ENCODE measurements at places on chromosomes 6 and 20. TPM values are rescaled to one million over a fixed set of nuclear protein-coding genes. Genes with fewer than 3 reads are reported as not detected.
A peak's percentile ranks its signal among the peaks of the same experiment; 100 is the strongest.

GRCh38 chr20:34703424-34704176 is 544 bp upstream of the TP53INP2 start:
- H3K36me3 ChIP-seq = no peaks in the 10 kb centered on the region
- DNase-seq = peak; percentile 77
- H3K4me1 ChIP-seq = peaks cover 21% of the 10 kb centered on the region
- H3K27me3 ChIP-seq = peaks cover 4% of the 10 kb centered on the region
- H3K27ac ChIP-seq = peak overlapping the region; percentile 87

Gene GDAP1L1
- total RNA-seq = not detected

GRCh38 chr20:24135781-24136180 is 147.2 kb upstream of the GGTLC1 start:
- peak; percentile 31 for DNase-seq
- no peak overlapping the region for H3K4me3 ChIP-seq
- no peaks in the 10 kb centered on the region for H3K27me3 ChIP-seq
- H3K4me1 ChIP-seq = no peaks in the 10 kb centered on the region
- H3K36me3 ChIP-seq = no peaks in the 10 kb centered on the region

GRCh38 chr6:5083307-5083583 is 1.9 kb upstream of the PPP1R3G start:
- H3K27me3 ChIP-seq = peaks cover 11% of the 10 kb centered on the region
- no peak for DNase-seq
- no peak overlapping the region for H3K27ac ChIP-seq

GRCh38 chr20:47362361-47363219 is 6.1 kb upstream of the ZMYND8 start:
- H3K4me3 ChIP-seq = no peak overlapping the region
- H3K36me3 ChIP-seq = no peaks in the 10 kb centered on the region
- DNase-seq = no peak
- no peak overlapping the region for H3K27ac ChIP-seq

Gene OR12D3
- not detected for total RNA-seq

DNA sequence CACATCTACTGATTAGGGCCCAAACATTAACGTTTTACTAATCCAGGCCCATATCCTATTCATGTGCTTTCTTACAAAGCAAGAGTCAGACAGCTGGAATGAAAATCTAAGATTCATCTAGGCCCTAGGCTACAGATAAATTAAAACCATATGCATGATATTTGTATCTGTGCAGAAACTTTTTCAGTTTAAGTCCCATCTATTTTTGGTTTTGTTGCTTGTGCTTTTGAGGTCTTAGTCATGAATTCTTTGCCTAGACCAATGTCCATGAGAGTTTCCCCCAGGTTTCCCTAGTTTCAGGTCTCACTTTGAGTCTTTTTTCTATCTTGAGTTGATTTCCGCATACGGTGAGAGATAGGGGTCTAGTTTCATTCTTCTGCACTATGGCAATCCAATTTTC is 20.2 kb downstream of the ADNP start:
- peak; percentile 38 for DNase-seq
- H3K4me3 ChIP-seq = no peak overlapping the region
- peaks cover 12% of the 10 kb centered on the region for H3K36me3 ChIP-seq
- no peak overlapping the region for H3K27ac ChIP-seq

- no peaks in the 10 kb centered on the region for H3K36me3 ChIP-seq
- no peak overlapping the region for H3K4me3 ChIP-seq
- no peaks in the 10 kb centered on the region for H3K27me3 ChIP-seq
- H3K27ac ChIP-seq = no peak overlapping the region
- no peaks in the 10 kb centered on the region for H3K4me1 ChIP-seq
- DNase-seq = no peak
Measured at GRCh38 chr6:124053315-124053714, 249.7 kb downstream of the NKAIN2 start.

- no peaks in the 10 kb centered on the region for H3K27me3 ChIP-seq
- H3K4me3 ChIP-seq = no peak overlapping the region
- no peaks in the 10 kb centered on the region for H3K4me1 ChIP-seq
- DNase-seq = no peak
- no peaks in the 10 kb centered on the region for H3K36me3 ChIP-seq
Measured at GRCh38 chr6:18179770-18180356, 24.6 kb downstream of the KDM1B start.

Gene PKIB
- total RNA-seq = 3.5 TPM

Gene HLA-DQB2
- not detected for total RNA-seq

DNA sequence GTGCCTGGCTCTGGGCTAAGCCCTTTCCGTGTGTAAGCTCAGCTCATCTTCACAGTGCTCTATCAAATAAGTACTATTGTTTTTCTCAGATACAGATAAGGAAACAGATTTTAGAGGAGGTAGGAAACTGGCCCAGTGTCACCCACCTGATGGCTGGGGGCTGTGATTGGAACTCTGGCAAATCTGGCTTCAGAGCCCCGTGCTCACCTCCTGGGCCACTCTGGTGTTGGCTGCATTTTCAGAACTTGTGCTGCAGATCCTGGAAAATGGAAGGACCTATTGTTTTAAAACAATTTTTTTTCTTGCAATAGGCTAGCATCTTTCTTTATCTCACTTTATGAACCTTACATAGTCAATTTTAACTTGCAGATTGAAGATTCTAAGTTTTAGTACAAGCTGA is 5.7 kb downstream of the STX16 start:
- no peaks in the 10 kb centered on the region for H3K27me3 ChIP-seq
- H3K27ac ChIP-seq = no peak overlapping the region
- H3K36me3 ChIP-seq = peaks cover 9% of the 10 kb centered on the region
- no peak for DNase-seq
- no peak overlapping the region for H3K4me3 ChIP-seq

- no peak overlapping the region for H3K4me3 ChIP-seq
- H3K27me3 ChIP-seq = no peaks in the 10 kb centered on the region
- H3K4me1 ChIP-seq = no peaks in the 10 kb centered on the region
Measured at GRCh38 chr6:90739339-90739738, 152.5 kb upstream of the MAP3K7 start.

GRCh38 chr6:139475646-139476045 is 101.2 kb upstream of the CITED2 start:
- H3K27me3 ChIP-seq = no peaks in the 10 kb centered on the region
- H3K4me1 ChIP-seq = peaks cover 19% of the 10 kb centered on the region
- no peak overlapping the region for H3K4me3 ChIP-seq
- no peaks in the 10 kb centered on the region for H3K36me3 ChIP-seq

GRCh38 chr6:47766445-47766844 is 15.4 kb upstream of the OPN5 start:
- H3K4me1 ChIP-seq = no peaks in the 10 kb centered on the region
- no peak for DNase-seq
- no peaks in the 10 kb centered on the region for H3K36me3 ChIP-seq
- no peak overlapping the region for H3K27ac ChIP-seq
- no peak overlapping the region for H3K4me3 ChIP-seq

DNA sequence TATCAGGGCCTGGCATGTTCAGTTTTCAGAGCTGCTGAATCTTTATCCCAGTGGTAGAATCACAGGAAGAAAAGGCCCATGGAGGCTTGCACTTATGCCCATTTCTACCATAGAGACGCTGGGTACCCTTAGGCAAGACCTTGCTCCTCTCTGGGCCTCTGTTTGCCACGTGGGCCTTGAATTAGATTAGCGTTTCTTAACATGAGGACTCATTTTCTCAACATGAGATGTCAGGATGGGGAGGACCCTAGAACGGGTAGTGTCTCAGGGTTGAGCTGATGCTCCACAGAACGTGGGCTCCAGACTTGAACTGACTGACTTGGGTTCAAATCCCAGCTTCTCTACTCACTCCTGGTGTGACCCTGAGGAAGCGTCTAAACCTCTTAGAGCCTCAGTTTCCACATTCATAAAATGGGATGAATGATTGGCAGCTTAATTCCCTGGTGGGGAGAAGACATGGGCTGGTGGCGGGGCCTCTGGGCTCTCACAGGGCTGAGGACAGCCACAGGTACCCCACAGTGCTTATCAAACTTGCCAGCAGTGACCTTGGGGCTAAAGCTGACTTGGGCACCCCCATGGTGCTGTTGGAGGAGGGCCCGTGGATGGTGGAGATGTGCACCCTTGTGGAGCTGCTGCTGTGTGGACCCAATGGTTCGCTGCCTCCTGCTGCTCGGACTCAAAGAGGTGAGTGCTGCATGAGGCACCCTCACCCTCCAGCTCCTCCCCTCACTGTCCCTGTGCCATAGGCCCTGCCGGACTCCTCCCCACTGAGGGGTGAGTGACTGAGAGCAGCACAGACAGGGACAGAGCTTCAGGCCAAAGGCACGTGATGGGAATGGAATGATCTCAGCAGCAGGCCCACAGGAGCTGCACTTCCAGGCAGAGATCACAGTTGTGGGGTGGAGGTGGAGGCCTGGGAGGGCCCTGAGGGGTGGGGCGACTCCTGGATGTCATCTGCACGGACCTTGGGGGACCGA is 28.2 kb downstream of the SUN5 start:
- DNase-seq = no peak
- H3K27me3 ChIP-seq = no peaks in the 10 kb centered on the region
- H3K36me3 ChIP-seq = no peaks in the 10 kb centered on the region
- H3K4me1 ChIP-seq = no peaks in the 10 kb centered on the region
- no peak overlapping the region for H3K27ac ChIP-seq
- no peak overlapping the region for H3K4me3 ChIP-seq

Gene SLC13A3
- total RNA-seq = 1.8 TPM

DNA sequence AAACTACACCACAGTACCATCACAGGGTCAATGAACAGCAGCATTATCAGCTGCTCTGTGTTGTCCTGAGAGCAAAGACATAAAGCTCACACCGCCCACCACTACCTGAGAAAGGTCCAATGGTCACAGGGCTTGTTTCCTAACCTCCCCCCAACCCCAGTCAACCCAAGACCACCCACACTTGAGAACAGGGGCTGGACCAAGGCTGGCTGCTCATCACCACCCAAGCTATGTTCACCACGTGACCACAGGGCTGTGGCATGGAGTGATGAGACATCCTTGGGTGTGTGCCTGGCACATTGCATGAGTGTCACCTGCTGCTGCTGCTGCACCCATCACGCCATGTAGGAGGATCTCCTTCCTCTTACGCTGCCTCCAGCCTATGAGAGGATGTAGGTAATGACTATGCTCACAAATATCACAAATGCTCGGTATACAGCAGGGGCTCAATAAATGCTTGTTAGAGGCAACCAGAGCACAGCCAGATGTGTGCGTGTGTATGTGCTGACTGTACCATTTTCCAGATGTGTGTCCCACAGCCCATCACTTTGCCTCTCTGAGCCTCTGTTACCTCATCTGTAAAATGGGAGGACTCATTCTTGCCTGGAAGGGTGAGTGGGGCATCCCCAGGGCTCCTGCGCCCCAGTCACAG is 23.3 kb upstream of the SIRPA start:
- no peak for DNase-seq
- no peak overlapping the region for H3K4me3 ChIP-seq
- no peaks in the 10 kb centered on the region for H3K36me3 ChIP-seq
- H3K27me3 ChIP-seq = no peaks in the 10 kb centered on the region
- H3K27ac ChIP-seq = no peak overlapping the region

GRCh38 chr20:49747707-49748524 is 34.2 kb upstream of the B4GALT5 start:
- H3K4me1 ChIP-seq = peaks cover 9% of the 10 kb centered on the region
- no peaks in the 10 kb centered on the region for H3K36me3 ChIP-seq
- peak overlapping the region; percentile 39 for H3K27ac ChIP-seq
- peak; percentile 64 for DNase-seq
- no peaks in the 10 kb centered on the region for H3K27me3 ChIP-seq

Gene SLC17A1
- total RNA-seq = not detected

DNA sequence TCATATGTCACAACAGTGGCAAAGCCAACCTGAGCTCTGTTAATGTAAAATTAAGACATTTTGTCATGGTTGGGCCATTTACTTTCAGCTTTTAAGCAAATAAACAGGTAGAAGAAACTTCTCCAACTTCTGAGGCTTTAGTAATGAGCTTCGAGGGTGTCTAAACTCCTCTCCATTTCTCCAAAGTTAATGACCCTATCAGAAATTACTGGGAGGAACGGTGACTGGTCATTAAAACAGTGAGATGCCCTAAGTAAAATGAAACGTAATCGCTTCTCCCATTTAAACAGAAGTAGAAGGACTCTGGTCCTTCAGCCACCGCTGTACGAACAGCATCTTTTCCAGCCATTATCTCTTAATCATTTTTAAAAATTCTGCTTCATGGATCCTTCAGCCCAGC is 986.9 kb upstream of the MANEA start:
- no peaks in the 10 kb centered on the region for H3K27me3 ChIP-seq
- H3K36me3 ChIP-seq = no peaks in the 10 kb centered on the region
- H3K4me3 ChIP-seq = no peak overlapping the region
- no peak for DNase-seq

GRCh38 chr6:145866456-145867396 is 52.1 kb upstream of the FBXO30 start:
- H3K36me3 ChIP-seq = no peaks in the 10 kb centered on the region
- DNase-seq = peak; percentile 42
- no peaks in the 10 kb centered on the region for H3K27me3 ChIP-seq
- H3K4me1 ChIP-seq = no peaks in the 10 kb centered on the region
- no peak overlapping the region for H3K27ac ChIP-seq

GRCh38 chr6:33314943-33315792 is 1.3 kb upstream of the TAPBP start:
- H3K4me3 ChIP-seq = peak overlapping the region; percentile 99
- H3K4me1 ChIP-seq = peaks cover 44% of the 10 kb centered on the region
- H3K27me3 ChIP-seq = no peaks in the 10 kb centered on the region

Gene RAE1
- 22.7 TPM for total RNA-seq

GRCh38 chr6:16832043-16832567 is 70.8 kb upstream of the ATXN1 start:
- no peak overlapping the region for H3K4me3 ChIP-seq
- no peak for DNase-seq
- no peaks in the 10 kb centered on the region for H3K27me3 ChIP-seq
- H3K36me3 ChIP-seq = no peaks in the 10 kb centered on the region
- H3K27ac ChIP-seq = no peak overlapping the region
- peaks cover 8% of the 10 kb centered on the region for H3K4me1 ChIP-seq

Gene NOX3
- total RNA-seq = not detected

Gene OOEP
- total RNA-seq = 0.36 TPM

Gene DDO
- total RNA-seq = 3.6 TPM

- H3K4me1 ChIP-seq = no peaks in the 10 kb centered on the region
- no peaks in the 10 kb centered on the region for H3K36me3 ChIP-seq
- H3K27ac ChIP-seq = no peak overlapping the region
- no peaks in the 10 kb centered on the region for H3K27me3 ChIP-seq
- DNase-seq = no peak
Measured at GRCh38 chr20:848193-848592, 14.7 kb downstream of the FAM110A start.

DNA sequence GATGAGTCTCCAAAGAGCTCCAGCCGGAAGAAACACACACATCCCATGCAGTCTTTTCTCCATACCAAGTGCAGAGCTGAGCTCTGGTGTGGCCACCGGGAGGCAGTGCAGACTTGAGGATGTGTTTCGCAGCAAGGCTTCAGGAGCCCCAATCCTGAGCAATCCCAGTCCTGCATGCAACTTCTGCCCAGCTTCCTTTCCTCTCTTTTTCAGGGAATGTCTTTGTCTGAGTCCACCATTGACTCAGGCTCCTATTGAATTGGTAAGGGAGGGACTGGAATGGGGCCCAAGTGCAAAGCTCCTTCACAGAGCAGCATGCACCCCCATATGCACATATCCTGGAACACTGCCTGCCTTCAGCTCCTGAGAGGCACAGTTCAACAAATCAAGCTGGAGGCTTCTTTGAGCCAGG is 50.5 kb upstream of the ASIP start:
- H3K27ac ChIP-seq = no peak overlapping the region
- H3K4me1 ChIP-seq = no peaks in the 10 kb centered on the region
- peaks cover 28% of the 10 kb centered on the region for H3K27me3 ChIP-seq
- H3K4me3 ChIP-seq = no peak overlapping the region

Gene BMP6
- 0.72 TPM for total RNA-seq

GRCh38 chr6:9250852-9251251 is 815.5 kb upstream of the SLC35B3 start:
- no peak overlapping the region for H3K27ac ChIP-seq
- H3K27me3 ChIP-seq = no peaks in the 10 kb centered on the region
- H3K4me1 ChIP-seq = no peaks in the 10 kb centered on the region
- DNase-seq = no peak
- H3K36me3 ChIP-seq = no peaks in the 10 kb centered on the region
- H3K4me3 ChIP-seq = no peak overlapping the region

Gene KIF25
- not detected for total RNA-seq
